ENCODE measurements at places on chromosomes 7 and 10. TPM values are rescaled to one million over a fixed set of nuclear protein-coding genes. Genes with fewer than 3 reads are reported as not detected.

DNA sequence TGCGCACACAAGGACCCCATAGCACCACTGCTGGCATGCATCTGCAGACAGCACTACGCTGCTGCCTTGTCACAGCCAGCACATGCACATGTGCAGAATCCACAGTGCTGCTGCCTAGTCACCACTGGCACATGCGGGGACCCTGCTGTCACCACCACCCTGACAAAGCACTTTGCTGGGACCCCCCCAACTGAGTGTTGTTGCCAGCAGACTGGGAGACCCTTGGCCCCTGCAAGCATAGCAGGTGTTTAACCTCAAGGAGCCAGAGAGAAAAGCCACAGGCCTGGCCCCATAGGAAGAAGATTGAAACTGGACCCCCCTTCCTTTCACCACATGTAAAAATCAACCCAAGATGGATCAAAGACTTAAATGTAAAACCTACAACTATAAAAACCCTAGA is 211.2 kb downstream of the ITGB1 start:
- no peak for ATAC-seq

SPDYE5 gene
- not detected for total RNA-seq

PLEKHS1 gene
- total RNA-seq: not detected

- peak; percentile 60 for ATAC-seq
Measured at GRCh38 chr7:150686030-150686631, 625 bp downstream of the GIMAP2 start.

GRCh38 chr7:129188372-129188891 is at the start of gene SMO:
TSS of gene SMO (plus strand) at chr7:129188633. CDS start at chr7:129189152, 519 bp downstream.
- peak; percentile 29 for ATAC-seq

DNA sequence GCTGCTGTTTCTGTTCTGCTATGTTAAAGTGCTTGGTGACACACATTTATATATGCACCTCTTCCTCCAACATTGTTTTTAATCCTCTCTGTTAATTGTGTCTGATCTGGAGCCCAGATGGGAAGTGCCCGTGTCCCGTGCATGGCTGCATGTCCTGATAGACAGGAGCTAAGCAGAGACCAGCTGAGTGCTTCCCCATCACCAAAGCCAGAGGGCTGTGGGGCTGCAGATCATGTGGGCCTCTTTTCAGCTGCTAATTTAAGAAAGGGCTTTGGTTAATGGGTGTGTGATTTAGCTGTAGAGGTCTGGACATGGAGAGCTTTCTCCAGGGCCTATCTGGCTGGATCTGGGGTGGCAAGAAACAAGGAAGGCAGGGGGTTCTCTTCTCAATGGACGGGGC is 96.5 kb upstream of the NPS start:
- ATAC-seq: no peak

- ATAC-seq: no peak
Measured at GRCh38 chr7:13532028-13532753, 457.3 kb downstream of the ETV1 start.

GRCh38 chr10:56269181-56269580 is 91.9 kb downstream of the ZWINT start:
- no peak for ATAC-seq

- ATAC-seq: peak; percentile 38
Measured at GRCh38 chr7:158976468-158976848, 120.1 kb downstream of the DYNC2I1 start.

PHF14 gene
- total RNA-seq: 45.5 TPM

DNA sequence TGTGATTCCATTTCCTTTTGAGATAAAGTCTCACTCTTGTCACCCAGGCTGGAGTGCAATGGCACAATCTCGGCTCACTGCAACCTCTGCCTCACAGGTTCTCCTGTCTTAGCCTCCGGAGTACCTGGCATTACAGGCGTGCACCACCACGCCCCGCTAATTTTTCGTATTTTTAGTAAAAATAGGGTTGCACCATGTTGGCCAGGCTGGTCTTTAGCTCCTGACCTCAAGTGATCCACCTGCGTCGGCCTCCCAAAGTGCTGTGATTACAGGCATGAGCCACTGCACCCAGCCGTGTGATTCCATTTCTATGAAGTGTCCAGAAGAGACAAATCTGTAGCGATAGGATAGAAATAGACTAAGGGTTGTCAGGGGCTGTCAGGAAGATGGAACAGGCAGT is 60.4 kb downstream of the CLIP2 start:
- ATAC-seq: no peak

DNA sequence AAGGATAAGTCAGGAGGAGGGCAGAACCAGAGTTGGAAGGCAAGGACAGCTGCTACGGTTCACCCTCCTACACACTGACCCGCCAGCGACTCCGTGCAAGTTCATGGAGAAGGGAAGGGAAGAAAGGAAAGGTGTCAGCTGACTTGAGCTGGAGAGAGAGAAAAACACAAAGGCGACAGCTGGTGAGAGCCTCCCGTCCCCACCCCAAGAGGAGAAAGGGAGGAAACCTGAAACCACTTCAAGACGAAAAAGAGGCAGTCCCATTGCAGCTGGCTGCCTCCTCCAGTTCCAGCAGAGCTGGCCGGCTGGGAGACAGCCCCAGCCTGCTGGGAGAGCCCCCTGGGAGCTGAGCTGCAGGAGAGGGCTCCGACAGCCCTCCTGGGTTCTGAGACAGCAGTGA is 75.2 kb downstream of the PARD3 start:
- no peak for ATAC-seq

DNA sequence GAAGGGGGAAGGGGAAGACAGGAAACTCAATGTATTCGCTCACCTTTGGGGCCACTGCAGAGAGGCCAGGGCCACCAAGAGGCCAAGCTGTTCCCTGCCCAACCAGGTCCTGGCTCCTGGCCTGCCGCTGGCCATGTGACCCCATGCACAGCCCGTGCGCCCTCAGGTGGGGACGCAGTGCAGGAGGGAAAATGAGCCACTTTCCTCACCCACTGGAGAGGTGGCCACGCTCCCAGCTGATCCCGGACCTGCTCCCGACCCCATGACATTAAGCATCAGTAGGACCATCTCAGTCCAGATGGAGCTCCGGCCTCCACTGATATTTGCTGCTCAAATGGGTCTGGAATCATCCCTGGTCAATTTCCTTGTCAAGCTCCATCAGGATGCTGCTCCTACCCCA is 40.2 kb downstream of the HSPA12A start:
- no peak for ATAC-seq

ABI1 gene
- 51.5 TPM for total RNA-seq
